ENCODE measurements at places on chromosomes 13 and 19.

DNA sequence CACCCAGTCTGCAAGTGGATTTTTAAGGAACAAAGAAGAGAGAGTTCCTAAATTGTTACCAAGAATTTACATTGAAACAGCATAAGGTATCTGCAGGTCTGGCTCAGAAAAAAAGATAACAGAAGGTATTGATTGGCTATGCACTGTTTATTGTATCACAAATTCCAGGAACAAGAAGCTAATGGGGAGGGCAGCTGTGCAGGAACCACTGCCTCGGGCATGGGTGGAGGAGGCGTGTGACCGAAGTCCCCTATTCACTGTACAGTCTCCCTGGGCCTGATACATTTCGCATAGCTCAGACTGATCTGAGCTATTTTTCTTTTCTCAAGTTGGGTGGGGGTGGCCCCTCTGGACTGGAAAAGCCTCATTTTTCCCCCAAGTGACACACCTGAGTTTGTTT lies 11.7 kb downstream of the NECTIN2 start:
- DNase-seq, result no peak

DNA sequence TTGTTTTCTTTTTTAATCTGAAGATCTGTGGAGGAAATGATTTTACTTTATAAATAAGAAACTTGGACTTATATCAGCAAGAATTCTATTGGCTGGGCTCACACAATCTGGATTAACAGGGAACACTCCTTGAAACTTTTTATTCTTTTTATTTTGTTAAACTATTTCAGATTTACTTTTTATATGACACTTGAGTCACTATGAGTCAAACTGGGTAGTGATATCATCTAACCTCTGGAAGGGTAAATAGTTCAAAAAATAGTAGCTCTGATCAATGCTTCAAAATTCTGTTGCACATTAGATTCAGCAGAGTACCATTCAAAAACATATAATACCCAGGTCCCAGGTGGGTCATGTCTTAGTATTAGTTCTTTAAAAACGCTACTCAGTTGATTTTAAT lies 55.1 kb upstream of the NBEA start:
- DNase-seq, result no peak

- no peak for DNase-seq
Measured at GRCh38 chr13:50238922-50239321, 223.7 kb downstream of the KCNRG start.

- no peak for DNase-seq
Measured at GRCh38 chr13:24203273-24203672, 42.8 kb downstream of the SPATA13 start.

DNA sequence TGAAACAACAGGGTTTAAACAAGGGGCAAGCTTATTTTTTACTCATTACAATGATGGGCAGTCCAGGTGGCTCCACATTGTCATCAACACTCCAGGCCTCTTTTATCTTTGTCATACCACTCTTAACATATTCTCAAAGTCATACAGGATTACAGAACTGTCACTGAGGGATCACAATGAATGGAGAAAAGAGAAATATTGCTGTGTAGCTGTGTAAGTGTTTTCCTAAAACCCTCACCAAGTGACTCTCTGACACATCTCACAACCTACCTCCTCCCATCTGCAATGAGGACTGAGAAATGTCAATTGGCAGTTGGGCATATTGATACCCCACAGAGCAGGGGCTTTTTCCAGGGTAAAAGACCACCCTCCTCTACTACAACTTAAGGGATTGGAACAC lies 562.1 kb downstream of the TBC1D4 start:
- no peak for DNase-seq

GRCh38 chr19:46601318-46602224 lies at the start of gene CALM3:
Gene CALM3, plus strand, starts transcription at chr19:46601330. Its CDS starts 105 bp downstream, at chr19:46601435.
- DNase-seq, result no peak

DNA sequence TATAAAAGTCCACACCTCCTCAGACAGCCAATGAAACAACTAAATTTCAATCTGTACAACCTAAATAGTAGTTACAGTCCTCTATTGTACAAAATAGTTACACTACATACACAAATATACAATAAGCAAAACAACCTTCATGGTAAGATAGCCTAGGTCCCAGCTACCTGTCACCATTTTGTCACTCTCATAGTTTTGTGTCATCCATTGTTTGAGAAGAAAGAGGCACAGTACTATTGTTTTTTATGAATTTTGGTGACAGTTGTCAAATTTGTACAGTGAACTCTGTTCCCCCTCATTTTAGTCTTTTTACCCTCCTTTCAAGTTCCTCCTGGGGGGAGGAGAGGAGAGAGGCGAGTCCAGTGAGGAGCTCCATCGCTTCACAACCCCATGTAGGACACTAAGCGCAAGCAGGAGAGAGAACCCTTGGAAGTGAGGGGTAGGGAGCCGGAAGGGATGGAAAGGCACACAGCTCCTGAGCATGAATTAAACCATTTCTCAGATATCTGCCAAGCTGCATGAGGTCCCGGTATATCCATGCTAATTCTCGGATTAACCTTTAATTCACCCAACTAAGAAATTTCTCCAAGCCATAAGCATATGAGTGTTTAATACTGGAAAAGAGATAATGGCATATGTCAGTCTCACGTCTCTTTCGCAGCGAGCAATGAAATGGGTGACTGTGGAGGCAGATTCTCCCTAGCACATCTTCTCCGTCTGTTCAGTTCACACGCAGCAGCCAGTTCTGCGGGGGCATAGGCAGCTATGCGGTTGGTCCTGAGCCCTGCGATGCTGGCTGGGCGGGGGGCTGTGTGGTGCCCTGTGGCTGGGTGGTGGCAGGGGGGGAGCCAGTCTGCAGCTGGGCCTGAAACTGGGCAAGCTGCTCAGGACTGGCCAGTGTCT lies 60.5 kb downstream of the SERP2 start:
- DNase-seq, result no peak

DNA sequence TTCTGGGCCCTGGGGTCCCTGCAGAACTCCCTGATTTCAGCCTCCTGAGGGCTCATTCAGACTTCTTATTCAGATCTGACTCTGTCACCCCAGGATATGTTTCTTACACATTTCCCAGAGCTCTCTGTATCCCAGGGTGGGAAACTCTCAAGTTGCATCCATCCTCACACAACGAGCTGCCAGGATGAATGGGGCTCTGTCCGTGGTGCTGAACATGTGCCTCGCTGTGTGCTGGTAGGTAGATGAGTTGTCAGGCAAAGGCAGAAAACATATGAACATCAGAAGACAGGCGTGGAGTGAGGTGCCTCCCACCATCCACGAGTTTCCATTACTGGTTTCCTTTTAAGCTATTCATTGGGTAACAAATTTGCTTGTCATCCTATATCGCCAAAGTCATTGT lies 11.4 kb upstream of the IGFL1 start:
- no peak for DNase-seq

DNA sequence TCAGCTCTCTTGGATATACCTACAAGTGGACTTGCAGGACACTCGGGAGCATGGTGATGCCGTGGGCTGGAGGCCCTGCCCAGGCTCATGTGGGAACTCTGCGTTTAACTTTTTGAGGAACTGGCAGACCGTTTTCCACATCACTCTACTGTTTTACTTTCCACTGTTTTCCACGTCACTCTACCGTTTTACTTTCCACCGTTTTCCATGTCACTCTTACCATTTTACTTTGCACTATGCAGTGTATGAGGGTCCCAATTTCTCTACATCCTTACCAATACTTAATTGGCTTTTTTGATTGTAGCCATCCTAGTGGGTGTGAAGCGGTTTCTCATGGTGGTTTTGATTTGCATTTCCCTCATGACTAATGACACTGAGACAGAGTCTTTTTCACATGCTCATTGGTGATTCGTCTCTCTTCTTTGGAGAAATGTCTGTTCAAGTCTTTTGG lies 40.5 kb downstream of the GATAD2A start:
- no peak for DNase-seq

DNA sequence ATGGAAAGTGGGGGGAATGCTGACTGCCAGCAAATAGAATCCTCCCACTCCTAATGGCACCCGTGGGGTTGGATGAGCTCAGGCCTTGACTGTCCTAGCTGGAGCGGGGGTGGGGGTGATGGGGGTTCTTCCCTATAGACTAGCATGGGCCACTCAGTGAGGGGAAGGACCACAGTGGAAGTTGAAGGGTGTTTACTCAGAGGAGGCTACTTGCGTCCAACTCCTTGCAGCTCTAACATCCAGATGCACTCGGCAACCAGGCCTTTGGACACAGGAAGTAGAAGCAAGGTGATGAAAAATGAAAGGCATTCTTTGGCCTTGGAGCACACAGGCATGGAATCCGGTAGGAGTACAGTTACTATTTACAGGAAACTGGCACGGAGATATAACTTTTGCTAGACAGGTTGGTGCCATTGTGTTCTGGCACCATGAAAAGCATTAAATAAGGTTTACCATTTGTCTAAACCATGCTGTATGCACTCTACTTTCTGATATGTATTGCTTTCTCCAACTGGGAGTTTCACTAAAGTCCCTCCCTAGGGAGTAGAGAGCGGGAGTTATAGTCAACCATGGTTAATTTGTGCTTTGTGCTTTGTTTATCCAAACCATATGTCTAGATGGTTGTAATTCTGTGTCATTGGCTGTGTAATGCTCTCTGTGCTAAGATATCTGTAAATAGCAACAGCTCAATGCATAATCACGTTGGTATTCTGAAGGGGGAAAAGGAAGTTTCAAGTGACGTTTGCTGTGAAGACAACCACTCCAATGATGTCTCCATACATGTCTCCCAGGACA lies 125.3 kb downstream of the TSHZ3 start:
- no peak for DNase-seq

- DNase-seq, result no peak
Measured at GRCh38 chr19:519449-519865, 12.1 kb upstream of the CDC34 start.

DNA sequence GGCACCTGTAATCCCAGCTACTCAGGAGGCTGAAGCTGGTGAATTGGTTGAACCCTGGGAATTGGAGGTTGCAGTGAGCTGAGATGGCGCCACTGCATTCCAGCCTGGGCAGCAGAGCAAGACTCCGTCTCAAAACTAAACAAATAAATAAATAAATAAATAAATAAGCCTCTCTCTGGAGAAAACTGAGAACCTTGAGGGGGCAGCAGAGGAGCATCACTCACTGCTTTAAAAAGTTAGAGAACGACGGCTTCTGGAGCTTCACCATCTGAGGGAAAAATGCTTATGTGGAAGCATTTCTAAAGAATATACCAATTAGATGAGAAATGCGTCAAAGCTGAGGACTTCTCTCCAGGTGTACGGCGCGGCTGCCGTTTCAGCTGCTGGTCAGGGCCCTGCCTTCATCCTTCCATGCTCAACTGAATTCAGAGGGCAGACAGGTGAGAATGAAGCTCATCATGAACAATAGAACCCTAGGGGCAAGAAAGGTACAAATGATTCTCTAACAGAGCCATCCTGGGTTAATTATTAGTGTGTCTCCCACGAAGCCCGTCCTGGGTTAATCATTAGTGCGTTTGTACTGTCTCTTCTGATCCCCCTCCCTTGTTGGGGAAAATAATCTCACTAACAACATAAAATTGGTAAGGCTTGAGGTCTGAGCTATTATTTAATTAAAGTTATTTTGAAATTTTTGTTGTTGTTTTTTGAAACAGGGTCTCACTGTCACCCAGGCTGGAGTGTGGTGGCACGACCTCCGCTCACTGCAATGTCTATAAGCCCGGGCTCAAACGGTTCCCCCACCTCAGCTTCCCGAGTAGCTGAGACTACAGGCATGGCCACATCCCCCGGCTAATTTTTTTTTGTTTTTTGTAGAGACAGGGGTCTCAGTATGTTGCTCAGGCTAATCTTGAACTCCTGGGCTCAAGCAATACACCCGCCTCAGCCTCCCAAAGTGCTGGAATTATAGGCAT lies 80.1 kb downstream of the IPO5 start:
- peak; percentile 5 for DNase-seq

- DNase-seq, result no peak
Measured at GRCh38 chr13:108332791-108333190, 63.3 kb downstream of the TNFSF13B start.

GRCh38 chr13:39385154-39385553 lies 217.8 kb downstream of the LHFPL6 start:
- DNase-seq, result no peak

DNA sequence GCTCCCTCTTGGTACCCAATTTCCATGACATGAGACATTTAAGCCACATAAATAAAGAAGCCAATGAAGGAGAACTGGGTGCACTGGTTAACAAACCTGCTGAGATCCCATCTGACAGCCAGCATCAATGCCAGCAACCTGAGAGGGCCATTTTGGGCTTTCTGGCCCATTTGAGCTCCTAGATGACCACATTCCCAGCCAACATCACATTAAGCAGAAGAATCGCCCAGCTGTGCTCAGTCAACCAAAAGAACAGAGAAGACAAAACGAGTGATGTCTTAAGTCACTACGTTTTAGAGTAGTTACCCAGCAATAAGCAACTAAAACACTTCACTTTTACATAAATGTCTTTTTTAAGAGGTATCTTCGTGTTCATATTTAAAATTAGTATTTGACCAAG lies 21.9 kb downstream of the LCP1 start:
- DNase-seq, result no peak

DNA sequence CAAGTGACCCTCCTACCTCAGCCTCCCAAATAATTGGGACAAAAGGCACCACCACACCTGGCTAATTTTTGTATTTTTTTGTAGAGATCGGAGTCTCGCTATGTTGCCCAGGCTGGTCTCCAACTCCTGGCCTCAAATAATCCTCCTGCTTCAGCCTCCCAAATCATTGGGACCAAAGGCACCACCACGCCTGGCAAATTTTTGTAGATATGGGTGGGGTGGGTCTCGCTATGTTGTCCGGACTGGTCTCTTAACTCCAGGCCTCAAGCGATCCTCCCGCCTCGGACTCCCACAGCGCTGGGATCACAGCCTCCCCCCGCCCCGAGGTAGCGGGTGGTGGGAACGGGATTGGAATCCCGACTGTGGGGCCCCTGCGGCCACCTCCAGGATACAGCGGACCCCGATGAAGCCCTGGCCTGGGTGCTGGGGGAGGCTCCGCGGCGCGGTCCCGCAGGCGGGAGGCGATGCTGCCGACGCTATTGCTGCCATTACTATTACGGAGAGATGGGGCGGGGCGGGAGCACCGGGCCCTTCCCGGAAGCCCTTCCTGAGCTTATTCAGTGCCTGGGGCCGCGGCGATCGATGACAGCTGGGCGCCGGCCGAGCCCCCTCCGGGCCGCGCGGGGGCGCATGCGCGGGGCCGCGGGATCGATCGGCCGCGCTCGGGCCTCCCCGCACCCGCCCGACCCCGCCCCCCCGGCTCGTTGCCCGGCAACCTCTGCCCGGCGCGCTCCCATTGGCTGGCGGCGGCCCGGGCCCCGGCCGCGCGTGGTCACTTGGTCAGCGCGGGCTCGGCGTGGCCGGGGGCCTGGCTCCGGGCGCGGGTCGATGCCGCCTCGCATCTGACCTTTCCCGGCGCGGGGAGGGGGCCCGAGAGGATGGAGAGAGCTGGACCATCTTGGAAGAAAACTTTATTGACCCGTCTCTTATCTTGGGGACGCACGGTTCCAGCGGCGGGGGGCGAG lies 27.9 kb upstream of the ONECUT3 start:
- peak; percentile 89 for DNase-seq
